Retinal pigment epithelial cell (primary cell): ENCODE measurements at places on chromosomes 1 and 21.
A peak's percentile ranks its signal among the peaks of the same experiment; 100 is the strongest.

DNA sequence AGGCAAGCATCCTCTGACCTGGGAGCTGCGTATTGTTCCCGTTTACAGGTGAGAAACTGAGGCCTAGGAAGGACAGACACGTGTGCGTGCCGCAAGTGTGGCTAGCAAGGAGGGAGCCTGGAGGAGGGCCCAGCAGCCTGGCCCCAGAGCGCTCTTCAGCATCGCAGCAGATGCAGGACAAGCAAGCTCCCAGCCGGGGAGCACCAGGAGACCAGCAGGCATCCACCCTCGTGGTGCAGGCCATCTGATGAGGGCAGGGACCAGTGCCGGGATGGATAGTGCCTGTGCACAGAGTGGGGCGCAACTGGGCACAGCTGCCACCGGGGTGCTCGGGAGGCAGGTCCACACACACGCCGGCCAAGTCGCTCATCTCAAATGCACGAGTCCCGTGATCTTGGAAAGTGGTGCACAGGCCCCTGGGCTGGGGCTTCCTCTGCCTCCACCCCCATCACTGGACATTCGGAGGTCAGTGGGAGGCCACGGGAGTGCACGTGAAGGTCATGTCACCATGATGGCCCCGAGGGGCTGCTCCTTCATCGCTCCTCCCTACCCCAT, 55.1 kb downstream of the COL18A1 start:
- no peak for DNase-seq

GRCh38 chr1:6496365-6496721, 4.9 kb upstream of the PLEKHG5 start:
- no peak for DNase-seq

DNA sequence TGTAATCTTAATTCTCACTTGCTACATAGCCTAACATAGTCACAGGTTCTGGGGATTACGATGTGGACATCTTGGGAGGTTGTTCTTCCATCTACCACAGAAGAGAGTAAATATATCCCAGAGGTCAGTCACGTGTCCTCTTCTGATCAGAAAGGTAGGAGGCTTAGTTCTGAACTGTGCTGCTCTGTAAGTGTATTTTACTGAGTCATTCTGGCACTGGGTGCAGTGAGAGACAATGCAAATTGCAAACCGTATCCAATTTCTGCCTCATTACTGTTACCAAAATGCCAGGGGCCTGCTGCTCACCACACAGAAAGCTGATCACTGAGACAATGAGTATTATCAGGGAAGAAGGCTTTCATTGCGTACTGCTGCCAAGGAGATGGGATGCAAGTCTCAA, 104.0 kb downstream of the GABPA start:
- DNase-seq = no peak

- DNase-seq = no peak
Measured at GRCh38 chr1:33719326-33719725, 144.6 kb upstream of the HMGB4 start.

DNA sequence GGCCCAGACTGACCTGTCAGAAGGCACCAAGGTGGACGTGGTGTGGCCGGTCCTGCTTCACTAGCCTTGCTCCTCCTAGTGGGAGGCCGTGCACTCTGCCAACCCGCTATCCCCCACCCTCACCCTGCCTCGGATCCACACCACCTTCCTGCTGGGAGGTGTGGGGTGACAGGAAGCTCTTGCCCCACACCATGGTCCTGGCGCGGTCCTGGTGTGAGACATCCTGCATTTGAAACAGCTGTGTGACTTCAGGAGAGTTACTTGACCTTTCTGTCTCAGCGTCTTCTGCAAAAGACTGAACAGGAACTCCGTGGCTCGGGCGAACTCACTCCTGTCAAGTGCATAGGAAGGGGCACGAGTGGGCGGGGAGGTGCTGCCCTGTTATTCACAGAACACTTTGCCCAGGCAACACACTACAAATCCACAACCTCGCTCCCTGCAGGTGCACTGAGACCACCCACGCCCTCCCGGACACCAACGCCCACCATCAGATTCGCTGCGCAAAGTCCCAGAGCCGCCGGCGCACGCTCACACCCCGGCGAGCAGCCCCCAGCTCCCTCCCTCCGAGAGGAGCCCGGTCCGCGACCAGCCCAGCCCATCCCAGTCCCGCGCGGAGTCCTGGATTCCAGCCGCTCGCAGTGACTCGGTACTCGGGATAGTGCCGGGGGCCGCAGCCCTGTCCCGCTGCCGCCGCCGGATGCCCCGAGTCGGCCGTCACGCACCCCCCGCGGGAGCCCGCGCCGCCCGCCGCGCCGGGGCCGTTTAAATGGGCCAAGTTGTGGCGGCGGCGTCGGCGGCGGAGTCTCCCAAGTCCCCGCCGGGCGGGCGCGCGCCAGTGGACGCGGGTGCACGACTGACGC, at the start of gene SAMD11:
Gene SAMD11 (plus strand): TSS at position 793 of the 860 bp plus-strand sequence. CDS start 509 bp downstream, outside the sequence.
- DNase-seq = no peak

DNA sequence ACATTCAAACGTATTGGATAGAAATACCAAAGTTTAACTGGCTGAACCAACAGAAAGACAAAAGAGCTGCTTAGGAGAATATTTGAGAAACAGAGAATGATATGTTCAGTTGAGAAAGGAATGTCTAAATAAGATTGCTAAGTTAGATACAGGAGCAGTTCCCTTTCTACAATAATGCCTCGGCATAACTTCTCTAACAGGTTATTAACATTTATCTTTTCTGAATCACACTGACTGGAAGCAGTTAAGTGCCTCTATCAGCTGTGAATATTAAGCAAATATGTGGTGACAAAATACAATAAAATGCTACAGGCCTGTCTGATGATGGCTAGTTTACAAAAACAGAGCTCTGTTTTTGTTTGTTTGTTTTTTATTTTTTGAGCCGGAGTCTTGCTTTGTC, 121.9 kb downstream of the KCNK1 start:
- no peak for DNase-seq

DNA sequence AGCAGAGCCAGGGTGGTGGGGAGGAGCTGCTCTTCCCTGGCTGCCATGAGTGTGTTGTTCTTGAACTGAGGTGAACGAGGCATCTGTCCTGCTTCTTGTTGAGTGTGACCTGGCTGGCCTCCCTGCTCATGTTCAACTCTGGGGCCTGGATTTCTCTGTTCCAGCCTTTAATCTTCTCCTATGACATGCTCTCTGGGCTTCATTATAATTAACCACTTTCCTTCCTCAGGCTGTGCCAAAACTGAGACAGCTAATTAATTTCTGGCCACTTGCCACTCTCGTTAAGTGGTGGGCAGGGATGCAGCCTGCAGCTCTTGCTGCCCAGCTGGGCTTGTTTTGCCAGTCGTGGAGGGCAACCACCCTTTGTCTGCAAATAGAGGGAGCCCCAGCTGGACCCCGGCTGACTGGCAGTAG, 23.3 kb downstream of the OPRD1 start:
- DNase-seq = peak; percentile 74

DNA sequence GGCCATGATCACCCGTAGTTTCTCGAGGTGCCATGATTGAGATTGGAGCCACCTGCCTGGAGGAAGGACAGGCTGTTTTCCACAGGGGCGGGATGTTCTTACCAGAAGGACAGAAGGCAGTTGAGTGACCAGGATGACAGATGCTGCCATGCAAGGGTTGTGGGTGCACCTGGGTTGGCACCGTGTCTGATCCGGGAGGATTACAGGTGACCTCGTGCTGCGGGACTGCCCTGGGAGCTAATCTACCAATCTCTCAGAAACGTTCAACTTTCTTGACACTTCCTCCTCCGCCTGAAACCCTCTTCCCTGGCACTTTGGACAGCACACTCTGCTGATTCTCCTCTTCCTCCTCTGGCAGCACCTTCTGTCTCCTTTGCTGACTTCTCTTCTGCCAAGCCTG, 13.8 kb upstream of the SLC6A9 start:
- DNase-seq = no peak

DNA sequence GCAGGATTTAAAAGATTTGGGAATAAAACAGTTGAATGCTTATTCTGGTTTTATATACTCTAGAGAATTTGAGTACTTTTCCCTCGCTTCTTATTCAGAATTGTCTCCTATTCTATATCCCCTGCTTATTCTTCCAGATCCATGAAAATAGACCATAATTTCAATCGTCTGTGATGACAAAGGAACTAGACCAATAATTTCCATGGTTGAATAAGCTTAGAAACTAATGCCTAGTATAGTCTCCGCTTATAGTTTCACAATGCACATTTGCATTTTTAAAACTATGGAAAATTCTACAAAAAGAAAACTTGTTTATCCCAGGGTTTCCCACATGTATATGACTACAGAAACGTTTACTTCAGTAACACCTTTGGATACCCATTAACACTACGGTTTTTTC, 247.4 kb upstream of the NR5A2 start:
- no peak for DNase-seq

DNA sequence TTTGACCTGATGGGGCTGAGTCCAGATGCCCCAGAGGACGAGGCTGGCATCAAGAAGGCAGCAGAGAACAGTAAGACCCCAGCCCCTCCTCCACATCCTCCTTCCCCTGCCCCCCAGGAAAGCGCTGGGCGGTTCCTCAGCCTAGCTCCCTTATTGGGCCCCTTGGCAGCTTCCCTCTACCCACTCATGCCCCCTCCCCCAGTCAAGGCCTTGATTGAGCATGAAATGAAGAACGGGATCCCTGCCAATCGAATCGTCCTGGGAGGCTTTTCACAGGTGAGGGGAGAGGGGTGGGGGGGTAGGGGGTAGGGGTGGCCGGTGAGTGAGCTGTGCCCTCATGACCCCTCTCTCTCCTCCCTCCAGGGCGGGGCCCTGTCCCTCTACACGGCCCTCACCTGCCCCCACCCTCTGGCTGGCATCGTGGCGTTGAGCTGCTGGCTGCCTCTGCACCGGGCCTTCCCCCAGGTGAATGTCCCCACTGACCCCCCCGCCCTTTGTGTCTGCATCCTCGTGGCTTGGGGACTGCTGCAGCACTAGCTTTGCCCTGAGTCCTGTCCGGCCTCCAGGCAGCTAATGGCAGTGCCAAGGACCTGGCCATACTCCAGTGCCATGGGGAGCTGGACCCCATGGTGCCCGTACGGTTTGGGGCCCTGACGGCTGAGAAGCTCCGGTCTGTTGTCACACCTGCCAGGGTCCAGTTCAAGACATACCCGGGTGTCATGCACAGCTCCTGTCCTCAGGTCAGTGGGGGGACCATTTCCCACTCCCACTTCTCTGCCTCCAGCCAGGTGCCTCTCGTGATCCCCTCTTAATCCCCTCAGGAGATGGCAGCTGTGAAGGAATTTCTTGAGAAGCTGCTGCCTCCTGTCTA, 3.2 kb downstream of the LYPLA2 start:
- DNase-seq = no peak

DNA sequence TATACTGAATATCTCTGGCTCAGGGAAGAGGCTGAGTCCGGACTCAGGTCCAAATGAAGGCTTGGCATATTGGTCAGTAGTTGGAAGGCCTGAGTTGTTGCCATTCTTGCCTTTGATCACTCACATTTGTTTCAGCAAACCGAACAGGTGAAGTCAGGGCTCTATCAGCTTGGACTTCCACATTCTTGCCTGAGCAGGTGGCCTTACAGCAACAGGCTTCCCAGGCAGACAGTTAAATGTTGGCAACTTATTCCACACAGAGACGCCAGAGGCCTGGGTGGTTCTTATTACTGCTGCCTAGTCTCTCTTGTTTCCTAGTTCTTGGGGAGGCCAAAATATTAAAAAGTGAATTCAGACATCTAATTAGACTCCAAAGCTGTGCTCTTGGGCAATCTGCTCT, 36.6 kb downstream of the XCL2 start:
- no peak for DNase-seq

DNA sequence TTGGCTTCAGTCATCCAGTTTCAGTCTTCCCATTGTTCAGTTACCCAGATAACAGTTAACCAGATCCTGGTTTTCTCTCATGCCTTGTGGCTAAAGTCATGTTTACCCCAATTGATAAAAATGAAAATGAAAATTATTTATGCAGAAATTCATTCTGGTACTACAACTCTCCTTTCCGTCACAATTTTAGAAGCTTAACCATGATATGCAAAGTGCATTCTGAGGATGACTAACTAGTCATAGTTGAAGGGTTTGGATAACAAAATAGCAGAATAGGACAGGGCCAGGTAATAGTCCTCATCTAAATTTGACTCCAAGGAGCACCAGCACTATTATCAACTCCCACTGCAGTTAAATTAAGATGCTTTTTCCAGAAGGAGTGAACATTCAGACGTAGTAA, 94.7 kb downstream of the NTMT2 start:
- no peak for DNase-seq

DNA sequence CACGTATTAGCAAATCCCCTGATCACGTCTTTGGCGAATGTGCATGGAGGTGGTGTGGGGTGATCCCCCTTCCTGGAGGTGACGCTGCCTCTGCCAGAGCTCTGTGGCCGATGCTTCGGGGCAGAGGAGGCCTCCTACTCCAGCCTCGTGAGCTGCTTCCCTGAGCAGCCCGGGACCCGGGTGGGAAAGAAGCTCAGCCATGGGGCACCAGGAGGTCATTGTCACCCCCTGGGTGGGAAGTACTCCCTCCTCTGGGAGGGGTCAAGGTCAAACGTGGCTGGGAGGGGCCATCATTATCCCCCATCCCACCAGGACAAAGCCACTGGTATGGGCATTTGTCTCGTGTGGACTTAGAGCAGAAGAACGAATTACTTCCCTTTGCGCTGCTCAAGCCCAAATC, 40.7 kb downstream of the KCNAB2 start:
- DNase-seq = no peak

- DNase-seq = no peak
Measured at GRCh38 chr21:23593582-23593981, 2013.7 kb downstream of the MRPL39 start.

GRCh38 chr21:36603221-36603620, 95.7 kb upstream of the SIM2 start:
- DNase-seq = no peak

- no peak for DNase-seq
Measured at GRCh38 chr1:21613072-21613867, 55.9 kb downstream of the RAP1GAP start.

- no peak for DNase-seq
Measured at GRCh38 chr21:44800103-44800502, 1.5 kb downstream of the UBE2G2 start.

DNA sequence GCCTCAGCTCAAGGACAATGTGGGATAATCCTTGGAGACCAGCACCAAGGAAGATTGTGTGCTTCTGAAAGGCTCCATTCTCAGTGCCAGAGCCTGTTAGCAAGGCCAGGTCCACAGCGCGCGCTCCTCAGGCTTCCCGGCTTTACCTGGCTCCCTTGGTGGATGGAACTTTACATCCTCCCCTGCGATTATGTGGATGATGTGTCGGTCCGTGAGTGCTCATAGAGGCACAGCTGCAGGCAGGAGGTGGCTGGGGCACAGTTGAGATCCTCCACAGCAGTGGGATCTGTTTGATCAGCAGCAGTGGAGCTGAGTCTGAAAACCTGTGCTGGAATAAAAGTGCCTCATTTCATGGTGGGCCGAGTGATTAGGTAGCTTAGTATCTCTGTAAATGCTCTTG, 62.7 kb downstream of the PRDM2 start:
- no peak for DNase-seq
